ENCODE measurements at places on chromosomes 3 and 15.
A peak's percentile ranks its signal among the peaks of the same experiment; 100 is the strongest.

DNA sequence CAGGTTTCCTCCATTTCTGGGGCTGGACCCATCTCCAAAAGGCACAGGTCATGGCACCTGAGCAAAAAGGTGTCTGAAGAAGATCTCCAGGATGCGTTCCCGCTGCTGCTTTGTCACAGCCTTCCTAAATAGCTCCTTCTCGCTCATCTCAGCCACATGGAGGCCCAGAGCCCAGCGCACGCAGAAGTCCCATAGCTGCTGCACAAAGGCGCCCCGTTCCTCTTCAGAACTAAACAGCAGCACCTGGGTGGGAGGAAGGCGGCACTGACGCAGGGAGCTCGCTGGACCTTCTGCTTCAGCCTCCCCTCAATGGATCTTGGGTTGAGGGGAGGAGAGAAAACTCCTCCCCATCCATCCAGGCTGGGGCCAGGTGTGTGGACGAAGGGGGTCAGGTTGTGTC, 8.4 kb downstream of the DUOX2 start:
- no peak for DNase-seq

DNA sequence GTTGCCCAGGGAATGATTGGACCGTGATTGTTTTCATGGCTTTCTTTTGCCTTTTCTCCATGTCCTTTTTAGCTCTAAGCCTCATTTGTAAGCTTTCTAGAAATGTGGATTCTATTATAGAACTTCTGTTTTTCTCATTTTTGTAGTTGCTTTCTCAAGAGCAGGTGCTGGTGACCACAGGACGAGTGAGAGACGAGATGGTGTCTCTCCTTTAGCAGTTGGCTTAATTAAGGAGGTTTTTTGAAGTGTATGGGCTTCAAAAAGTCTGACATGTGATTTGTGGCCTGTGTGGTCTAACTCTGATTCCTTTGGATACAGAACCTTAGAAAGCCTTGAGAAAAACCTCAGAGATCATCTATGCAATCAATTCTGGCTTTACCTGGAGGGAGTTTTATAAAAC, 292.8 kb downstream of the LPP start:
- DNase-seq, result no peak

DNA sequence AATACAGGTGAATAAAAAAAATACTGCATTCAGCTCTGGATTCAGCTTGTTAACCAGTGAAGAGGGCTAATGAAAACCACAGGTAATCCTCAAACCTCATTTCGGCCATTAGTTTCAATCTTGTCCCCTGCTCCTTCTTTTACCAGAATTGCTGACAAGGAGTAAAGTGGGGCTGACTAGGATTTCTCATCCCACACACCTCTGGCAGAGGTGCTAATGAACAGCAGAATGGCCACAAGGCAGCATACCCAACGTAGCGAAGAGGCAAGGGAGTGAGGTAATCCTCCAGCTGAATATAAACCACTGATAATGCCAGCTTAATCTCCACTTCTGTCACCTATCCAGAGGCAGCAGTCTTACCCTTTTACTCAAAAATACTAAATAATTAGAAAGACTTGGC, 248.8 kb upstream of the CDIN1 start:
- no peak for DNase-seq

GRCh38 chr15:98412852-98413251, 235.5 kb upstream of the IGF1R start:
- DNase-seq, result no peak

- DNase-seq, result no peak
These were observed 6.0 kb downstream of the KCNMB3 start for GRCh38 chr3:179244878-179245277.

DNA sequence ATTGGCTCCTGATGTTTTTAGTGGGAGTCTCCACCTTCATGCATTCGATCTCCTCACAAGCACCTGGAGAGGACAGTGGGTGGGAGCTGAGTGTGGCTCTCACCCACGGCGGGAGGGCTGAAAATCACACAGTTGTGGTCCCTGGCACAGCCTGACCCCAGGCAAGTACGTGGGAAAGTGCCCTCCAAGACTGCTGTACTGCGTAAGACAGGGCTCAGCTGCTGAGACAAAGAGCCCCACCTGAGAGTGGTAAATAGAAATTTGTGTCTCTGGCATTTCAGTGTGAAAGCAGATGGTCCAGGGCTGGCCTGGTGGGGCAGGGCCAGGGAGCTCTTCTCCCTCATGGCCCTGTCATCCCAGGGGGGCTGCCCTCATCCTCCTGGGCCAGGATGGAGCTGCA, 77.4 kb upstream of the IQSEC1 start:
- DNase-seq, result no peak

DNA sequence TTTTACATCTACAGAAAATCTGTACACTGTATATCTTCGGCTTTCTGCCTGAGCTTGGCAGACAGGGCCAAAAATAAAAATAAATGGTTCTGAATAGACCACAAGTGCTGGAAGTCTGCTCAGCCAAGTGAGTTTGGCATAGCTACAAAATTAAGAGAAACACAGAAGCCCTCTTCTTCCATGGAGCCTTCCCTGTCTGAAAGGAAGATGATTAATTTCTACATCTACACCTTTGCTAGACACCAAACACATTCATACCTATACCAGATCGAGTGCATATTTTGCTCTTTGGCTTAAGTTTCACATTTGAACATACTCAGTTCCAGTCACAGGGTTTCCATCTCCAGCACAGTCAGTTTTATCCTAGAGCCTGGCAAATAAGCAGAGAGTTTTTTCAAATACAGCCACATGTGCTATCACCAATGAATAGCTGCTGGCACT, 224.6 kb downstream of the GREM1 start:
- DNase-seq, result no peak

DNA sequence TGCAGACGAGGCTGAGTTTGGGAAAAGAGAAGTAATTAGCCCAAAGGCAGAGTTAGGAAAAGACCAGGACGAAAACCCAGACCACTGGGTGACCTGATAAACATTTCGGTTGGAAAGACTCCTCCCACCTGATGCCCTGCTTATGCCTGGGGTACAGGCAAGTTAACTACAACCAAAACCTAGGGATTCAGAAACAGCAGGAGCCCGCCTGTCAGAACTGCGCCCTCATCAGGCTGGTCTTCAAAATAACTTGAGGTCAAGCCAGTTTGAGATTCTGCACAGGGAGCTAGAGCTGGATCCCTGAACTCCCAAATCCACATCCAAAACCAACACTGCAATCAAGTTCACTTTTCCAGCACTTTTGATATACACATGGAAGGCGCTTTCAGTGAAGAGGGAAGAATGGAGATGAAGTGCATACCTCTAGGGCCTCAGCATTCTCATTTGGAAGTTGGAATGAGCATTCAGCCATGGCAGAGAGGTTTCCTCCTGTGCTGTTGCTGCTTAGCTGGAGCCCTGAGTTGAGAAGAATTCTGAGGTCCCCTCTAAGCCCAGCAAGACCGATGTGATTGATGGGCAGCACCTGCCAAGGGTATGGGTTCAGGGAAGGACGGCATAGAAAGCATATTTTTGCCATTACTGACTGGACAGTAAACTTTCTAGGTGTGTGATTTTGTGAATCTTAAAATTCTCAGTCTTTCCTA, 11.6 kb downstream of the TSEN2 start:
- DNase-seq, result no peak

- DNase-seq, result no peak
These were observed 200.3 kb downstream of the KBTBD8 start for GRCh38 chr3:67198374-67198773.

GRCh38 chr3:102525624-102526023, 90.8 kb downstream of the ZPLD1 start:
- no peak for DNase-seq

- no peak for DNase-seq
These were observed 30.0 kb upstream of the GMNC start for GRCh38 chr3:190892395-190892902.

DNA sequence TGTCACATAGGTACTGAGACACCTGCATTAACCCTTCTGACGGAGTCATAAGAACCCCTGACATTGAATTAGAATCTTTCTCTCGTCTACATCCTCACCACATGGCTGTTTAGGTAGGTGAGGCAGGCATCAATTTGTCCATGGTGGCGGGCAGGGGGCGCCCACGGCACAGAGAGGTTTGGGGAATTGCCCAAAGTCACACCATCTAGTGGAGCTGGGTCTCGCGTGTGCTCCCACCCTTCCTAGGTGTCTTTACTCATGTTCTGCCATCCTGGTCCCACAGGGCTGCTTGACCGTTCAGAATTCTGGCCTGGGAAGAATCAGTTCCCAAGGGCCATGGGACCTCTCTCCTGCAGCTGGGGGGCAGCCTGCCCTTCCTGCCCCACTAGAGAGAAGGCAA, 14.7 kb upstream of the DLL4 start:
- DNase-seq, result no peak

GRCh38 chr3:141060327-141060726, 9.2 kb downstream of the SPSB4 start:
- DNase-seq, result no peak

DNA sequence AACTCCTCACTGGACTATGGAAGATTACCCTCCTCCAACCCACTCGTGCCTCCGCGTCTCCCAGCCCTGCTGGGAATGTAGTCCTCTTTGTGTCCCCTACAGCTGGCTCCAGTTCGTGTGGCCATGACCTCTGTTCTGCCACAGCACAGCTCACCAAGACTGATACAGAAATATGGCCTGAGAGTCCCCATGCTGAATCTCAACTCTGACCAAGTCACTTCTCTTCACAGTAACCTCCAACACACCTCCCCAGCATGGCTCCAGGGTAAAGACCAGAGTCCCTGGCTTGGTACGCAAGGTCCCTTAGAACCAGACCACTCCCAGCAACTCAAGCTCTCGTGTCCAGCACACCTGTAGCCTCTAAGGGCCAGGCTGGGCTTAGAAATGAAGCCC, 2.3 kb upstream of the COL7A1 start:
- DNase-seq, result no peak

GRCh38 chr3:13072600-13073325, 466 bp downstream of the IQSEC1 start:
- no peak for DNase-seq

GRCh38 chr3:19264424-19264823, 116.1 kb downstream of the KCNH8 start:
- DNase-seq, result no peak

DNA sequence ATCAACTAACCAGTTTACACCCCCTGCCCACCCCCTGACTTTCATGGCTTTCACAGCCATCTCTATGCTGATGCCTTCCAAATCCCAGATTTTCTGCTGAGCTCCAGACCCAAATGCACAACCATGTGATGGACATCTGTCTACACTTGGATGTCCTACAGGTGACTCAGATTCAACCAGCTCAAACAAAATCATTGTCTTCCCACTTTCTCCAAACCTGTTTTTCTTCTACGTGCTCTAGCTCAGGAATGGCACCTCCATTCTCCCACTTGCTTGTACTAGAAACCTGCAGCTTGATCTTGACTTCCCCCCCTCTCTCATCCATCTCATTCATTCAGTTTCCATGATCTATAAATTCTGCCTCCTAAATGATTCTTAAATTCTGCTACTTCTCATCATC, 34.1 kb upstream of the RARRES1 start:
- no peak for DNase-seq

DNA sequence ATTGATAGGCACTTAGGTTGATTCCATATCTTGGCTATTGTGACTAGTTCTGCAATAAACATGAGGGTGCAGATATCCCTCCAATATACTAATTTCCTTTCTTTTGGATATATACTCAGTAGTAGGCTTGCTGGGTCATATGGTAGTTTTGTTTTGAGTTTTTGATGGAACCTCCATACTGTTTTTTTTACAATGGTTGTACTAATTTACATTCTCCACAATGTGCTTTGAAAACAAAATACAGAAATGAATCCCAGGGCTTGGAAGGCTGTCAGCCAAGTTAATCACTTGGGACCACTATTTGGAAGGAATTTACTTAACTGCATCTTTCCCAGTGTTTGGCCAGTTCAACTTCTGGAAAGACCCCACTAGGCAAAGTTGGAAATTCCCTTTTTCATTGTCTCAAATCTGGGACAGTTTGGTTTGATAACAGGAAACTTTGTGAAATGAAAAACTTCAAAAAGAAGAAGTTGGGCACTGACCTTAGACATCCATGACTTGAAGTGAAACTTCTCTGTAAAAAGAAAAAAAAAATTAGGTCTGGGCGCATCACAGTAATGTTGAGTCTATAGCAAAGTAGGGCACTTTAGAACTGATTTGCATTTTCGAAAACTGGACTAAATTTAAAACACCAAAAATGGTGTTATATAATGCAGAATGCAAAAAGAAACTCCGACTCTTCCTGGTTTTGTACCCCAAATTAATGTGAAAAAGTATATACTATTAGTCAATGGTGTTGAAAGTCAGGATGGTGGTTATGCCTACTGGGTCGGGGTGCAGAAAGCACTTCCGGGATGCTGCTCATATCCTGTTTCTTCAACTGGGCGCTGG, 6.0 kb downstream of the CTSH start:
- DNase-seq, result no peak

DNA sequence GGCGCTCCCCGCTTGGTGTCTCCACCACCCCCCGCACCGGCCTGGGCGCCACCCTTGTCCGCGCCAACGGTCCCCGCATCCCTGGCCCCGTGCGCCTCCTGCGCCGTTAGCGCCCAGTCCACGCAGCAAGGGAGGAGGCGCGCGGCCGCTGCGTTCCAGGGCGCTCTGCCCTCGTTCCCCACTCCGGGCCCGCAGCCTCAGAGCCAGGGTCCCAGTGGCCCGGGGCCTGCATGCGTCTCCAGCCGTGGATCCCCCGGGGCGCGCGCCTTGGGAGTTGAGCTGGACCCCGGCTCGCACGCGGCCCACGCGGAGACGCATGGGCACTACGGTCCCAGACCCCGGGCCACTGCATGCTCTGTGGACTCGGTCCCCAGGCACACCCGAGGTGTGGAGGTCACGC, 7.4 kb upstream of the ITPKA start:
- no peak for DNase-seq

DNA sequence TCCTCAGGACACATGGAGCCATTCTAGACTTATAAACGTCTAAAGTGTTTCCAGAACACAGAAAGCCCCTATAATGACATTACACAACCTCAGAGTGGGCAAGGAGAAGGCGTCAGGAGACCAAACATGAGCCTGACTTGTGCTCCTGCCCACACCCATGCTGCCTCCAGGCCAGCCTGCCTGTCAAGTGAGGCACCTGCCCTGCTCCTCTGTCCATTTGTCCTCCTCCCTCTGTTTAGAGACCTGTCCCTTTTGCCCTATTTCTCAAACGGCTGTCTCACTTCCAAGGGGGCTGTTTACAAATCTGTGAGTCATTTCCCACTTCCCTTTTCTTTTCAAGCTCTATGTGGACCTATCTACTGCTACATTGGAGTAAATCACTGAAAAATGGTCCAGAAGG, 21.0 kb downstream of the ZDHHC3 start:
- DNase-seq, result no peak

- no peak for DNase-seq
These were observed 2.5 kb downstream of the FOXL2NB start for GRCh38 chr3:138949445-138950005.

- DNase-seq, result no peak
These were observed 36.0 kb downstream of the NR2F2 start for GRCh38 chr15:96366526-96366877.

DNA sequence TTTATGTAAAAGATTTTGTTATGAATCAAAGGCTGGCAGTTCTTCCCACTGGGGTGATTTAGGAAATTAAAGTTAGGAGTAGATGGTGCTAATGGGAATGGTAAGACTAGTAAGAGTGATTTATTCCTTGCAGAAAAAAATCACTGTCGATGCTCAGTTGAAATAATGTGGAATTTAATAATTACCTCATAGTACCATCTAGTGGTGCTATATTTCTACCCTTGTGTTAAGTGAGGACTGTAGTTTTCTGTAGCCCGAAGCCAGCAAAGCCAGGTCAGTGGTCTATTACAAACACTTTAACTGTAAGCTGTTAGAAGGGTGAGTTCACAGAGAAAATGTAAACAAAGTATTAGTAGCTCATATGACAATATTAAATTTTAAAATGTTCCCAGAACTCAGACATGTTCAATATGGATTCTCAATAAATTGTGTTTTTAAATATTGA, 39.5 kb upstream of the GOLGA8J start:
- peak; percentile 3 for DNase-seq

Measured in NCI-H2171 (cell line).